GM18507 (cell line): ENCODE measurements at places on chromosomes 12 and 14.

GRCh38 chr12:54420766-54421144 lies 1.7 kb upstream of the ITGA5 start:
- no peak for DNase-seq

- no peak for DNase-seq
Measured at GRCh38 chr12:62215506-62215905, 44.7 kb upstream of the USP15 start.

DNA sequence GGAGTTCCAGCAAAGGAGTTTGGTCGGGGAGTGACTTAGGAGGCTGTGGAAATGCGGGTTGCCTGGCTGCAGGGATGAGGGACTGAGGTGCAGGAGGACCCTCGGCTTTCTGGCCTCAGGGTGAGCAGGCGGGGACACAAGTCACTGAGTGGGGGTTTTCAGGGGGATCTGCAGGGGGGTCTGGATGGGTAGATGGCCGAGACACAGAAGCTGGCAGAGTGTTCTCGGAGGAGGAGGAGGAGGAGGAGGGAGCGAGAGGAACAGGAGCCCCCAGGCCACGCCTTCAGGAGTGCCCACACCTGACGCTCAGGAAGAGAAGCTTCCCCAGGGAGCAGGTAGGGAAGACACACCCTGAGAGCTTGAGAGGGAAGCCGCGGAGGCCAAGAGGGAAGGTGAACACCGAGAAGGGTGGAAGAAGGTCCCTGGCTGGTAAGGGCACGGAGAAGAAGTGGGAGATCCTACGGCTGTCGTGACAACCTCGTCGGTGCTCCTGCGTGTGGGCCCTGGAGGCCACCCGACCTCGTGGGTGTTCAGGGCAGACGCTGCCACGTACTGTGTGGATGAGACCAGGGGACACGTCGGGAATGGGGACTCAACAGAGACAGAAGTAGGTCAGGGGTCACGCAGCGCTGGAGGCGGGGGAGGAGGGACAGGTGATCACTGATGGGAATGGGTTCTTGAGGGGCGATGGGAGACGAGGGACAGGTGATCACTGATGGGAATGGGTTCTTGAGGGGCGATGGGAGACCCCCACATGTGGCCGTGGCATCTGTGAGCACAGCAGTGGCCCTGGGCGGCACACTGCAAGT lies 109.4 kb downstream of the PIWIL1 start:
- no peak for DNase-seq

GRCh38 chr14:67887478-67887877 lies 67.9 kb downstream of the RAD51B start:
- DNase-seq: no peak

- no peak for DNase-seq
Measured at GRCh38 chr14:63573581-63573980, 30.4 kb upstream of the PPP2R5E start.
